ENCODE measurements at places on chromosomes 1 and 21.

DNA sequence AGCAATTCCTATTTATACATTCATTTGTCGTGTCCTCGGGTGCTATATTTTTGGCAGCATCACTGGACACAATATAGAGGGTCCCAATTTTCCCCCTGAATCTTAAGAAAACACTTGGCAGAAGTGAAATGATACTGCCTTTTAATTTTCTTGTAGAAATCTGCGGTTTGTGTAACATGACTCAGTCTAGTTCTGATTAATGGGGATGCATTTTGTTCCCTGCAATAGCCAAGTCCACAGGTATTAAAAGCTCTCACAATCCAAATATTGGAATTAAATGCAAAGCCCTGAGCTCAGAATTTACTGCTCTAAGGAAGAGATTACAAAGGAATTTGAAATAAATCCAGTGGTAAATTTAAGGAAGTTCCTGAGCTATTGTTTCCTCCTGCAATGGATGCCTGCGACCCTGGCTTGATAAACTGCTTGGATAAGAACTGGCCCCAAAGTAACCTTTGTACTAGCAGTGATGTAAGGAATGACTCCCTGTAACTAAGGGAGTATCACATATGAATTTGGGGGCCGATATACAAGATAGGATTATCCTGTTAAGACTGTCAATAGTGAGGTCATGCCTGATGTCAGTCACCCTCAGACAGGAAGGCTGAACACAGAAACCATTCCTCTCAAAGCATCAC, 349.7 kb upstream of the C1orf87 start:
- DNase-seq, result no peak

DNA sequence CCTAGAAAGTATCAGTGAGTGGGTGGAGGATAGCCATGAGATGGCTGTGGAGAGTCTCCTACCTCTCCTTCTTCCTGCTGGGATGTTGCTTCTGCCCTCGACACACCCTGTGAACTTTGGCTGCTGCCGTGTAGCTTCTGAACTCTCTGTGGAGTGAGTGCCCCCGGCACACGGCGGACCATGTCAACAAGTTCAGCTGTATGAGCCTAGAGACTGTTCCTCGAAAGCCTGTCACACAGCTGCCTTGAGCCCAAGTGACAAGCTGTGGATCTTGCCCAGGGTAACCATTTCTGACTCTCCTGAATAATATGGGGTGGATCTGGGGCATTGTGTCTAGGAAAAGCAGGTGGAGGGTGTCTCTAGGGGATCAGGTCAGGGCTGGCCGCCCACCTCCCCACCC, 143.2 kb downstream of the NOS1AP start:
- DNase-seq, result no peak

DNA sequence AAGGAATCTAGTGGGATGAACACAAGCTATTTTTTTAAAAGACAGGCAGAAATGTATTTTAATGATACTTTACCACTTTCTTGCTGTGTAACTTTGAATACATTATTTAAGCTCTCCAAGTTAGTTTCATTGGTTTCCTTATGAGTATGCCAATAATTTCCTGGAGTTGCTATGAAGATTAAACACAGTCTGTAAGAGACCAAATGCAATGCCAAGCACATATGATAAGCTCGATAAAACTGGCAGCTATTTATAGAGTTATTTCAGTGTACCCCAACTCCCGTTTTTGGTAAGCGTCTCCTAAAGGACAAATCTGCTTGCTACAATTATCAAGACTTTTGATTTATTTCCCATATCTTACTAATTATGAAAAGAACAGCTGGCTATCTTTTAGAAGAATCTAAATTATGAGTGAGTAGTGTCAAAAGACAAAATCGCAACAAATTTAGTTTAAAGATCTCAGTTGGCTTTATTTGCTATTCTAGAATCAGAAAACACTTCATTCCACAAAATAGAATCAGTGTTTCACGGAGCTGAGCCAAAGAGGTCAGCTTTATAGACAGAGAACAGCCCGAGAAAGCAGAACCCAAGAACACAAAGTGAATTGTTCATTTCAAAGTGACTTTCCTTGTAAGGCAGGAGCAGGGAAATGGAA, 7.2 kb upstream of the MAP10 start:
- no peak for DNase-seq

DNA sequence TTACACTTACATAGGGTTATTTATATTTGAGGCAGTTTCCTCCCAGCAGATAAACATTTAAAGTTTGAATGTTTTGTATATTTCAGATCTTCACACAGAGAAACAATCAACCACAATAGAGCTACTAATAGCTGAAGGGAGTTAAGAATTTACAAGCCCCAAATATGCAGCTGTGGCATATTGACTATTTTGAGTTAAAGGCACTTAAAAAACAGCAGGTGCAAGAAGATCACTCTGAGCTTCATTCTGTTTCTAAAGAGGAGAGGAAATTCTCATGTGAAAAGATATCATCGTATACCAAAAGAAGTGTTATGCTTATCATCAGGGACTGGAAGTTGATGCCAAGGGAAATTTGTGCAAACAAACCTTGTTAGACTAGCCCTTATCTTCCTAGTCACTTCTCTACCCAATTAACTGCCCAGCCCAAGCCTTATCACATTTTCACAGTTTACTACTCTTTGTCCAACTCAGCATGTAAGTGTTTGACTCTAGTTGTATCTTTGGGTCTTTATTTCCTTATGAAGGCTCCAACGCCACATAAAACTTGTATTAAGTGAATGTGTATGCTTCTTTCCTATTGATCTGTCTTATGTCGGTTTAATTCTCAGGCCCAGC, 66.3 kb upstream of the COG2 start:
- DNase-seq, result no peak

DNA sequence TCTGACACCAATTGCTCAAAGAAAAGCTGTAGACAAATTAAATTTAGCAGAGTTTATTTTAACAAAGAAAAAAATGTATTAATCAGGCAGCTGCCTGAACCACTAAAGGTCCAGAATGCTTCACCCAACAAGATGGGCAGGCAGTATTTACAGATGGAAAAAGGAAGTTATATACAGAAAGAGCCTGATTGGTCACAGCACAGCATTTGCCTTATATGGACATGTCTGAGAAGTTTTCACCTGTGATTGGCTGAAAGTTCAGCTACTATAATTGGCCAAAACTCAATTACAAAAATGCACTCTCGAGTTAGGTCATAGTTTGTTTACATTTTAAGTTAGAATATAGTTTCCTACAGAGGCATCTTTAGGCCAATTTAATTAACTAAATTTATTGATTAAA, 15.1 kb upstream of the FMO1 start:
- no peak for DNase-seq

DNA sequence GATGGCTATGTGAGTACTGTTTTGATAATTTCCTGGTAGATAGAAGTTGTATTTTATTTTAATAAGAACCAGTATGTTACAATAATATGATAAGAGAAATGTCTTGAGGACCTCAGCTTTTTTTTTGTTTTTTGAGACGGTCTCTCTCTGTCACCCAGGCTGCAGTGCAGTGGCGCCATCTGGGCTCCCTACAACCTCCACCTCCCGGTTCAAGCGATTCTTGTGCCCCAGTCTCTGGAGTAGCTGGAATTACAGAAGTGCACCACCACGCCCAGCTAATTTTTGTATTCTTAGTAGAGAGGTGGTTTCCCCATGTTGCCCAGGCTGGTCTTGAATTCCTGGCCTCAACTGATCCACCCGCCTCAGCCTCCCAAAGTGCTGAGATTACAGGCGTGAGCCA, 968.1 kb upstream of the ADGRL4 start:
- DNase-seq, result no peak

Data from activated naive CD4-positive, alpha-beta T cell treated with Interleukin-2 at 50 U/mL for 16 hours (primary cell).